CD8-positive, alpha-beta T cell (primary cell): ENCODE measurements at places on chromosomes 6 and 20. TPM values are rescaled to one million over a fixed set of nuclear protein-coding genes. Genes with fewer than 3 reads are reported as not detected.

The MRAP2 gene
- total RNA-seq, result not detected

The COL11A2 gene
- total RNA-seq, result 1.9 TPM

The HTR1E gene
- total RNA-seq, result not detected

The GGT7 gene
- total RNA-seq, result 26.3 TPM

The BFSP1 gene
- 0.14 TPM for total RNA-seq

The CAGE1 gene
- 0.49 TPM for total RNA-seq

The NHLRC1 gene
- total RNA-seq, result not detected

The GNMT gene
- total RNA-seq, result 1.9 TPM

The CLPSL2 gene
- total RNA-seq, result not detected

The CCN5 gene
- not detected for total RNA-seq

The FRS3 gene
- 6.2 TPM for total RNA-seq

The TNF gene
- 30.1 TPM for total RNA-seq
